ENCODE measurements at places on chromosomes 3 and 15.

DNA sequence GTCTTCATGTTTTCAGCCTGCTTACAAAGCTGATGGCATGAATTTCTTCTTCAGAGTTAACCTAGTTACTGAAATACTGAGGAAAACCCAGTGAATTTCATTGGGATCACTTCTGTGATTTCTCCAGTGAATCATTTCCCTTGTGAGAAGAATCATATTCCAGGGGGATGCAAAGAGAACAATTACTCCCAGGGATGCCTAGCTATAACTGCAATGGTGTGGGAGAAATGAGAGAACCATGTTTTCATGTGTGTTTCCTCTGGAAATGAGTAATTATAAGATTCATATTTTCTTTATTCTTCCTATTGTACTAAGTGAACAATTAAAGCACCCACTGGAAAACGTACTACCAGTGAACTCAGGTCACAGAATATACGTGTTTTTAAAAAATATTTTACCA lies 485.4 kb downstream of the GRM7 start:
- DNase-seq = no peak

GRCh38 chr3:87498358-87499080 lies 222.1 kb upstream of the POU1F1 start:
- no peak for DNase-seq

GRCh38 chr15:74413350-74414080 lies 20.2 kb downstream of the SEMA7A start:
- DNase-seq = no peak

DNA sequence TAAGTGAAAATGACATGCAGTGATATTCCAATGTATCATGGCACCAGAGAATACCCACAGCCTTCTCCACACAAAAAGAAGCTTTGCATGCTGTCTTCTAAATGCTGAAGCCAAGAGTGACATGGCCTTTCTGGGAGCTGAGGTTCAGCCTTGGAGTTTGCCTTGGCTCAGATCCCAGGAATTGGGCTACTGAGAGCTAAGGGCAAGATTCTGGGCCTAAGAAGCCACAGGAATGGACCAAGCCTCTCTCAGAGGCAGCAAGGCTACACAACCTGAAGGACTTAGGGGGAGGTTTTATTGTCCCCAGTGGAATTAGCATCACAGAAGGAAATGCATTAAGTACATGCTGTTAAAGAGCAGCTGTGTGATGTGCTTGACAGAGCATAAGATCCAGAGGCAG lies 1078.5 kb downstream of the TUSC7 start:
- no peak for DNase-seq

DNA sequence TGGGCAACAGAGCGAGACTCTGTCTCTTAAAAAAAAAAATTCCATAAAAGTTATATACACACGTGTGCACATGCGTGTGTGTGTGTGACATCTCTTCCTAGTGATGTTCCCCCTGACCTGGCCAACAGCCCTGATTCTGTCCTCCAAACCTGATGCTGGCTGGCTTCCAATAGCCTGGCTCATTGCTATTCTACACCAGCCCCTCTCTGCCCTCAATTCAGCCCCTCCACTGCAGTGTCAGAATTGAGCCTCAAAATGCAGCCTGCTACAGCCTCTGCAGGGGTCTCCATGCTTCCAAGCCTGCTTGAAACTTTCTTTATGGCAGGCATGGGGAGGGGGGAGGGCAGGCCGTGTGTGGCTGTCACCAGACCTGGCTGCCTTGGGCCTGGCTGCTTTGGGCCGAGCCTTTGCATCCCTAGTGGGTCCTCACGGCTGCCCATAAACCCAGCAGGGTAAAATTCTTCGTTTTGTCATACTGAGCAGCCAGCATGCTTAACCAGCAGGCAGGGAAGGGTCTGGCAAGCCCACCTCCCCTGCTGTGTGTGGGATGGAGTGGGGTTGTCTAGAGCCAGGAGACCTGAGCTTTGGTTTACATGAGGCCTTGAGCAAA lies 22.7 kb upstream of the DOCK3 start:
- DNase-seq = no peak

GRCh38 chr15:28873006-28873405 lies 12.8 kb upstream of the APBA2 start:
- DNase-seq = no peak

- no peak for DNase-seq
Measured at GRCh38 chr3:20321391-20322047, 135.5 kb upstream of the SGO1 start.

GRCh38 chr3:114639171-114639570 lies 345.3 kb downstream of the TIGIT start:
- DNase-seq = no peak

DNA sequence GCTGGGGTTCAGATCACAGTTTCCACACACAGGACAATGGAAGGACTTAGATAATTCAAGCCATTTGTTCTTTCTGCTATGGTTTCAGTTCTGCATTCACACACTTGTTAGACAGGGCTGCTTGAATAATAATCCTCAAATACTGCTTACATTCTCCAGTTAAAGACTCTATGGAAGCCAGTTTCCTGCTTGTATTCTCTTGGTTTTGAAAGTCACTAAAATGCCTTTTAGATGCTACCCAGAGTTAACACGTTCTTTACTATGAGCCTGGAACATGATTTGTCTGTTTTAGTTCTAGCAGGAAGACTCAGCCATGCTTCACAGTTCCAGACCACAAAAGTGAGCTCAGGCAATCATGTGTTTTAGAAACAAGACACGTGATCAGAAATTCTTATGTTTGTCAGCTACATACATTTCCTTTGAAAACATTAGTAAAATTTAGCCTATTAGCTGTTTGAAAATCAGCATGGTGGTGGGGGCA lies 152.4 kb downstream of the LEKR1 start:
- DNase-seq = no peak

DNA sequence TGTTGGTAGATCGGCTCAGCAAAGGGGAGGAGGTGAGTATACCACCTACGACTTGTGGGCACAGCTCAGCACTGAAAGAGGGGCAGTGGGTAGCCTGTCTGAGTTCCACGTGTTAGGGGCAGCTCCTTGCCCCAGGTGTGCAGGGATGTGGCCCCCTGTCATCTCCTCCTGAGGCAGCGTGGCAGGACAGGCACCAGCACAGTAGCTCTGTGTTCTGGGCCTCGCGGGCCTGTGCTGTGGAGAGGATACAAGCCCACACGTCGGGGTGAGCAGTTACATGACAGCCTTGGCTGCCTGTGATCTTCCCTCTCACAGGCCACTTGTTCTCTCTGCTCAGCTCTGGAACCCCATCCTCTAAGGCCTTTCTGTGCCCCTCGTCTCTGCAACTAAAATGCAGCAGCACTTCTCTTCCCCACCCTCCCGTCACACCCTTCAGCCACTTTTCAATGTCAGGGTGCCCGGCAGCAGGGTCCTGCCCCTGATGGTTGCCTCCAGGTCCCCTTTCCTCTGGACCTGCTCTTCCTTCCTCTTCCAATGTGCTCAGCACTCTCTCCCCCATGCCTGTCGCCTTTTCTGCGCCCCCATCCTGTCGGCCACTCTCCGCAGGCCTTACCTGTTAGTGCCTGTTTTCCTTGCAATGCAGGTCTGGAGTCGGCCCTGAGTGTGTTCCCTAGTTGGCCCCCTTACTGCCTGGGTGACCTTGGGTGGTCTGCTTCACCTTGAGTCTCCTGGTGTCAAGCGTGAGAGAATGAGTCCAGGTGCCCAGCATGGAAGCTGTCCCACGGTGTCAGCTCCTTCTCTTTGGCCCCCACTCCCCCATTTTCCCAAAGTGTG lies 18.2 kb upstream of the CPNE9 start:
- no peak for DNase-seq

DNA sequence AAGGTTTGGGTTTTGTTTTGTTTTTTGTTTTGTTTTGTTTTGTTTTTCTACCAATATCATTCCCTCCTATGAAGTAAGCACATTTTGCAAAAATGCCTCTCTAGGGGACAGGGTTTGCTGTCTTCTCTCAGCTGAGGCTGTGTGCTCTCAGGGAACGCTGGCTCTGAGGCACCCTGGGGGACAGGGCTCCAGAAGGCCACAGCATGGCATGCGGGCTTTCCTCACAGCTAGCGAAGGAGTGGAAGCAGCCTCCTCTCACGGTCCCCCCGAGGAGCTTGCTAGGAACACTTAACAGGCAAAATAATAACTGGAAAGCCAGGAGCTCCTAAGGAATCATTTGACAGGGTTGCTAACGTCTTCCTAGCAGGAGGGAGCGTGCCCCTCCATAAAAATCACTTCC lies 227.7 kb upstream of the ST8SIA2 start:
- no peak for DNase-seq

DNA sequence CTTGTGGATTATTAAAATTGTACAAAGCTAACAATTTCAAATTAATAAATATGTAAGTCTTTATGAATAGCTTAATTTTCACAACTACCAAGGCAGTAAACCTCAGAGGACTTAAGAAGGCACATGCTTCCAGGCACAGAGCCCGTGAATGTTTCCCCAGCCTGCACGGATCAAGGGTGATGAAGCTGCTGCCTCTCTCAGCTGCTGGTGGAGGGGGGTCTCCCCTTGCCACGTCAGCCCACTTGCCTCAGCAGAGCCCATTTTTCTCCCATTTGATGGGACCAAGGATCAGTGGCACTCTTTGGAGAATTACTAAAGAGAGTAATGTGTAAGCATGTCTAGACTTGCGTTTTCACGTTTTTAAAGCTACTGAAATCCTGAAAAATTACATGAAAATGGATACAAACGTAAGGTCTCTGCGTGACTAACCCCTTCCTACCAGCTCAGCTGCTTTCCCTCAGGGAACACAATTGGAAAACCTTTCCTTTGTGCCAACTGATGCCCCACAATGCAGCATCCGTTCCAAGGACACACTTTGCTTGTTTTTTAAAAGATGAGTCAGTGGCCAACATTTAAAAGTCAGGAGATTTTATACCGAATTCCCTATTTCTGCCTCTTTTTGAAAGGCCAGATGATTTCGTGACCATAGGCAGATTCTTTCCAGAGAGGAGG lies 494.1 kb downstream of the GABRG3 start:
- no peak for DNase-seq

DNA sequence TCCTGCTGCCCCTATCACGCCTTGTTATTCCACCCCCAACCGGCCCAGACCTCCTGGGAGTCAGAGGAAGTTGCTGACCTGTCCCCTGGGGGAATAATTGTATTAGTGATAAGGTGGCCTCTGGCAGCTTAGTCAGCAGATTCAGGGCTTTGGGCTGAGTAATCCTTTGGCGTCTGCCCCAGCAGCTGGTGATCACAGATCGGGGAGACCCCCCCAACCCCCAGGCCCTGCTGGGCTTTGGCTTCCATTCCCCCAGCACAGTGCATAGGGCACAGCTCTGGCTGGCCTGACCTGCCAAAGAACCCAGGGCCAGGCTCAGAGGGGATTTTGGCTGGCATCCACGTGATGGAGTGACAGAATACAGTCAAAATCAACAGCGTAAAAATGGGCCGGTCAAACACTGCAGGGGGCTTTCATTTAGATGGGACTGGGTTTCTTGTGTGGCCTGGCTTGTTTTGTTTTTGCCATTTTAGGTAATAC lies 3.9 kb upstream of the NR2E3 start:
- DNase-seq = no peak

DNA sequence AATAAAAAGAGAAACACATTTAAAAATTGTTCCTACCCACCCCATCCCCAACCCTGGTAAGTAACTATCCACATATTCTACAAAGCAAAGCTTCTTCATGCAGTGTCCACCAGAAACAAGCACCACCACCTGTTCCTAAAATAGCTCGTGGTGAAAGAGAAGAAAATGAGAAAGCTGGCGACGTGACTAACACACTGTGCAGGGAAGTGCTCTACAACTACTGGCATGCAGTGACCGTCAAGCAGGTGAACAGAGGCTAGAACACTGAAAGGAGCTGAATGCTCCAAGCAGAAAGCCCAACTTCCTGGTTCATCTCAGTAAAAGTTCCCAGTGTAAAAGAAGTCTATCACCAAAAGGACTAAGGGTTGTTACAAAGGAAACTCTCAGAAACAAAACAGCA lies 80.7 kb downstream of the NR2E3 start:
- DNase-seq = no peak

- no peak for DNase-seq
Measured at GRCh38 chr3:59779260-59779659, 729.4 kb upstream of the CFAP20DC start.

DNA sequence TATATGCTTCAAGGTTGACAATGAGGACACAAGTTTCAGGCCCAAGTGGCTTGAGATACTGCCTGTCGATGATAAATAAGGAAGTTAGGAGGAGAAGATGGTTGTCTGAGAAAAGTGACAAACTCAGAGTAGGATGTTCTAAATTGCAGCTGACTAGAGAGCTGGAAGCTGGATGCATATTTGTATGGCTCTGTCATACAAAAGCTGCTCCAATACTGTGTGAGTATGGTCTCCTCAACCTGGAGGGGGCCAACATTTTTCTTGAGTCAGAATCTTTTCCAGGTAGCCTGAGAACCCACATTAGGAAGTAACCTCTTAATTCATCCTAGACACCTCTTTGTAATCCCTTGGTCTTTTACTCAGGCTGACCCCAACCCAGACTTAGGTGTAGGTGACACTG lies 28.4 kb upstream of the TPRG1 start:
- no peak for DNase-seq

GRCh38 chr3:64638511-64638910 lies 49.3 kb downstream of the ADAMTS9 start:
- no peak for DNase-seq

DNA sequence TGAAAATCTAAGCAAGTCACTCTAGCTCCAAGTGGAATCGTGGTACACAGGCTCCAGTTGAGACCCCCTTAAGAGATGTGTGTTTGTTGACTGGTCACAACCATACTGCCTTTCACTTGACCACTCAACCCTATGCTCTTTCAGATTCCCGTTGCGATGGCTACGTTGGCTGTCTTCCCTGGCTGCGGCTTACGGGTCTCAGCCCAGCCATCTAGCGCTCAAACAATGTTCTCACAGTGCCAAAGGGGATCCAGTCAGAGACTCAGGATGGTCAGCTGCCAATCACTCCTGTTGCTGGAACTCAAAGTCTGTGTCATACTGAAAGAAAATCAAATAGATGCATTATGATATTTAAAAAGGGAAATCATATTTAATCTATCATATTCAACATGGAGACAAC lies 237.6 kb downstream of the ITPR1 start:
- DNase-seq = no peak
